ENCODE measurements at places on chromosomes 3 and 15. TPM values are rescaled to one million over a fixed set of nuclear protein-coding genes. Genes with fewer than 3 reads are reported as not detected.

The CYP11A1 gene
- 0.29 TPM for total RNA-seq

The HCLS1 gene
- total RNA-seq = 251 TPM

The ISLR gene
- total RNA-seq = not detected

The SAMMSON gene
- total RNA-seq = not detected

The SNTN gene
- total RNA-seq = not detected

The ROBO1 gene
- not detected for total RNA-seq

The CHRNA3 gene
- not detected for total RNA-seq

DNA sequence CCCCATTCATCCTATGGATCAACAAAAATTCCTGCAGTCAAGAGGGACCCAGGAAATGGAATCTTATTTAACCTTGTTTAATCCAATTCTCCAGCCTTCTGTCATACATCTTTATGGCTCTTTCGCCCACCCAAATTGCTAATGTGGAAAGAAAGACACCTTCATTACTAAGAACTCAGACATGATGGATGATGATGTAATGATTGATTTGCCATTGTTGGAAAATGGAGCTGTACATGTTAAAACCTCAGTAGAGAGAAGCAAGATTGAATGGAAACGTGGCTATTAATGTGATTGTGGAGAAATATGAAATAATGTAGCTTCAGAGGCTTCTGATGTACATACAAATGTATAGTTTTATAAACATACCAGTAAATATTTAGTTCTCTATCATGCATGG lies 15.7 kb upstream of the PTPRG start:
- H3K27me3 ChIP-seq = no peaks in the 10 kb centered on the region
- DNase-seq = no peak
- no peak overlapping the region for H3K4me3 ChIP-seq
- H3K27ac ChIP-seq = no peak overlapping the region
- H3K36me3 ChIP-seq = no peaks in the 10 kb centered on the region

DNA sequence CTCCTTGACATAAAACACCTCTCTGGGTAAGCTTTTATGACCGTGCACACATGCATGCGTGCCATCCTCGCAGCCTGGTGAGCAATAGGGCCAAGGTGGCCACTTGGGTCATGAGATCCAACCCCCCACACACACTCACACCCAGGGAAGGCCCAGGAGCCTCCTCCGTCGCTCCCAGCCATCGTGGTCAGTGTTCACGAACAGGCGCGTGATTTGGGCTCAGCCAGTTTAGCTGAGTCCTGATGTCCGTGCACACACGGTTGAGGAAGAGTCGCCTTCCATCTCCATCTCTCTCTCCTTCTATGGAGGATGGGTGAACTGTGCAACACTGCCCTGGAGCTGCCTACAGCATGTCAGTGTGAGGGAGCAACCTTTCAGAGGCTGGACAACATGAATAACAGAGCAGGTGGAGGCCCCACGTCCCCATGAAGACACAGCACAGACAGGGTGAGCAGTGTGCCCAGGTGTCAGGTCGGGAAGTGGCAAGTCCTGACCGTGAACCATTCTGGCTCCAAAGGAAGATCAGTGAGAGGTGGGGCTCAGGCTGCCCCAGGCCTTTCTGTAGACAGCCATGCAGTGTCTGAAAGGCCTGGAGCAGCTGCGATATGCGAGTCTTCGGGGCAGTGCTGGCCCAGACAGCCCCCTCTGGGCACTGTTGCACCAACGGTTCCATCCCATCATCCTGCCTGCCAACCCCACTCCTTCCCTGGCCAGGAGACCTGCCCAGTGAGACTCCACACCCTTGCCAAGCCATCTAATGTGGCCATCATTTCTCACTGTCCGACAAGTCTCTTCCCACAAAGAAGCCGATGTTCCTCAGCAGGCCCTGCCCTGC lies 253.4 kb downstream of the OCA2 start:
- H3K27ac ChIP-seq = no peak overlapping the region
- DNase-seq = no peak
- H3K27me3 ChIP-seq = no peaks in the 10 kb centered on the region
- H3K4me1 ChIP-seq = no peaks in the 10 kb centered on the region
- H3K36me3 ChIP-seq = no peaks in the 10 kb centered on the region

DNA sequence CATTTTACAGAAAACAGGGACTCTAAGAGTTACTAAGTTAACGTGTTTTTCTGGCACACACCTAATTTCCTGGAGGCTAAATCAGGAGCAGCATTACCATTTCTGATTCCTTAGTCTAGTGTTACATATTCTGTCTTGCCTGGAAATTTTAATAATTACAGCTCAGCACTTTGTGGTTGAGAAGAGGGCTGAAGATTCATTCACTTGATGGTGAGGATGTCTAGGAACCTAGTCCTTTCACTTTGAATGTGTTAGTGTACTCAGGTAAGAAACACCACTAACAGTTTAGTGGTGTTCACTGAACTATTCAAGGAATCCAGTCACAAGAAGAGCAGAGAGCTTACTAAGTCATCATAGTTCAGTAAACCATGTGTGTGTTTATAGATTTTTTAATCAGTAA lies 102.8 kb downstream of the STT3B start:
- peaks cover 48% of the 10 kb centered on the region for H3K4me1 ChIP-seq
- H3K27me3 ChIP-seq = no peaks in the 10 kb centered on the region
- no peak for DNase-seq
- H3K36me3 ChIP-seq = peaks cover 46% of the 10 kb centered on the region
- peak overlapping the region; percentile 78 for H3K27ac ChIP-seq

- H3K27me3 ChIP-seq = no peaks in the 10 kb centered on the region
- peaks cover 6% of the 10 kb centered on the region for H3K4me1 ChIP-seq
- peaks cover 4% of the 10 kb centered on the region for H3K36me3 ChIP-seq
- peak; percentile 37 for DNase-seq
- no peak overlapping the region for H3K4me3 ChIP-seq
- H3K27ac ChIP-seq = no peak overlapping the region
These were observed 44.0 kb downstream of the XXYLT1 start for GRCh38 chr3:195226900-195227447.

- no peaks in the 10 kb centered on the region for H3K27me3 ChIP-seq
- no peak overlapping the region for H3K4me3 ChIP-seq
- H3K36me3 ChIP-seq = no peaks in the 10 kb centered on the region
- DNase-seq = no peak
- no peak overlapping the region for H3K27ac ChIP-seq
These were observed 89.7 kb upstream of the SLC4A7 start for GRCh38 chr3:27573780-27574437.

- no peak for DNase-seq
- H3K36me3 ChIP-seq = no peaks in the 10 kb centered on the region
- H3K4me3 ChIP-seq = no peak overlapping the region
- H3K4me1 ChIP-seq = peaks cover 17% of the 10 kb centered on the region
These were observed 238.1 kb upstream of the STT3B start for GRCh38 chr3:31294430-31295149.

GRCh38 chr15:89016549-89017041 lies 71.7 kb upstream of the ABHD2 start:
- H3K27ac ChIP-seq = no peak overlapping the region
- H3K4me3 ChIP-seq = no peak overlapping the region
- H3K27me3 ChIP-seq = peaks cover 2% of the 10 kb centered on the region
- peaks cover 15% of the 10 kb centered on the region for H3K4me1 ChIP-seq

GRCh38 chr3:72345980-72346379 lies 502.3 kb downstream of the SHQ1 start:
- no peak overlapping the region for H3K27ac ChIP-seq
- DNase-seq = no peak
- H3K27me3 ChIP-seq = no peaks in the 10 kb centered on the region
- peaks cover 60% of the 10 kb centered on the region for H3K4me1 ChIP-seq
- H3K4me3 ChIP-seq = no peak overlapping the region
- no peaks in the 10 kb centered on the region for H3K36me3 ChIP-seq

- no peak overlapping the region for H3K27ac ChIP-seq
- peaks cover 11% of the 10 kb centered on the region for H3K4me1 ChIP-seq
- H3K36me3 ChIP-seq = no peaks in the 10 kb centered on the region
- no peak overlapping the region for H3K4me3 ChIP-seq
These were observed 90.0 kb downstream of the MSL2 start for GRCh38 chr3:136106101-136106500.

- no peaks in the 10 kb centered on the region for H3K4me1 ChIP-seq
- H3K4me3 ChIP-seq = no peak overlapping the region
- no peaks in the 10 kb centered on the region for H3K36me3 ChIP-seq
- no peak overlapping the region for H3K27ac ChIP-seq
These were observed 85.8 kb downstream of the MEIS2 start for GRCh38 chr15:37014566-37014965.

GRCh38 chr15:71079208-71080044 lies 35.8 kb upstream of the THSD4 start:
- no peak for DNase-seq
- H3K27me3 ChIP-seq = peaks cover 11% of the 10 kb centered on the region
- no peak overlapping the region for H3K27ac ChIP-seq
- H3K4me1 ChIP-seq = no peaks in the 10 kb centered on the region

DNA sequence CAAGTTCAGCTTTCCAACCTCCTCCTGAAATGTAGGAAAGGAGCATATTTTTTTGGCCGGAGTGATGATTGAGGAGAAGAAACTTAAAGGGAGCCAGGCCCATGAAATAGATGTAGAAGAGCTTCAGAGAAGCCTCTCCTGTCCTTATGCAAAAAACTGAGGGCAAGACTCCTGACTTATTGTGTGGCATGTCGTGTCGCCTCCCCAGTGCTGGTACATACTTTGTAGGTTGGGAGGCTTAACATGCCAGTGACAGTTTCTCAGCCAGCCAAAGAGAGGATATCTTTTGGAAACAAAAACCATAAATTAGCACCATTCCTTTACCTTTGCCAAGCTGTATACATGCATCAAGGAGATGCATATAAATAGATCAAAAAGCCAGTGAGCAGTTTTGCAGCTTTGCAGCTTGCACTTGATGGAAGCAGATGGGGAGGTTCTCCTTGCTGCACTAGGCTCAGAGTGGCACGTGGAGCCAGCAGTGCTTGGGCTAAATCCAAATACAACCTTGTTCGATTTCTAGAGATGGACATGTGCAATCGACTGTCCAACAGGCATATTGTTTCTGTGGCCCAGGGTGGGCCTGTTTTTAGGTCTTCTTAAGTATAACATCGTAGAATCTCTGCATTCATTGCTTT lies 10.2 kb downstream of the SLCO3A1 start:
- no peaks in the 10 kb centered on the region for H3K36me3 ChIP-seq
- H3K4me3 ChIP-seq = no peak overlapping the region
- DNase-seq = no peak

GRCh38 chr3:189962466-189962865 lies 158.2 kb downstream of the P3H2 start:
- no peak for DNase-seq
- peaks cover 9% of the 10 kb centered on the region for H3K27me3 ChIP-seq
- H3K4me1 ChIP-seq = no peaks in the 10 kb centered on the region
- no peaks in the 10 kb centered on the region for H3K36me3 ChIP-seq

DNA sequence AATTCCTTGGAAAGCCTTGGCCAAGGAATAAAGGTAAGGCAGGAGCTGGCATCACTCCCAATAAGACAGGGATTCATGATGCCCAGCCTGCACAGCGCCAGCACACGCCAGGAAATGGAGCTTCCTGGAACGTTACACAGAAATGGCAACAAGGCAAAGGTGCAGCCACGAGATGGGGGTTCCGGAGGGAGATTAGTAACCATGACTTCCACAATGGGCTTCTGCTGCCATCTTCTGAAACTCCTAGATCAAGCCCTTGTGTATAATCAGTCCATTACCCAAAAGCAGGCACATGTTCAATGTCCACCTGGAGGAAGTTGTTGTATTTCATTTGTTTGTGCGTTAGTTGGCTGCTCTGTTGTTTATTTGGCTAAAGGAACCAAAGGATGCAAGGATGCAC lies 131.2 kb upstream of the TRIM42 start:
- DNase-seq = no peak
- no peaks in the 10 kb centered on the region for H3K4me1 ChIP-seq
- no peaks in the 10 kb centered on the region for H3K36me3 ChIP-seq

DNA sequence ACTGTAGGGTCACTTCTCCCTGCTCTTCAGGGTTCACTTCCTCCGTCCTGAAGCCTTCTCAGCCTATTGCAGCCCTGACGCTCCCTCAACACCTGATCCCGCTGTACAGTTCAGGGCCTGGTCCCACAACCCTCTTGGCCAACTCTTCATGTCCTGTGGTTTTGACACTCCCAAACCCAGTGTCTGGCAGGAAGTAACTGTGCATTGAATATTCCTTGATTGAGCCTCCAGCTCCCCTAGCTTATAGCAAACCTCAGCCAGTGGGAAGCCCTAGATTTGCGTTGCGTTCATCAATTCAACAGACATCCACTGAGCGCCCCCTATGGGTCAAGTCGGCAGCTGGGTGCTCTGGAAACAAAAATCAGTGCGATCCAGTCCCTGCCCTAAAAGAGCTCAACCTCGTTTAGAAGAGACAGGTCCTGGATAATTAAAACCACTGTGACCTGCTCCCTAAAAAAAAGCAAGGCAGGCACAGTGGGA lies 13.5 kb downstream of the UBAP1L start:
- peaks cover 27% of the 10 kb centered on the region for H3K36me3 ChIP-seq
- H3K4me1 ChIP-seq = peaks cover 5% of the 10 kb centered on the region
- peak; percentile 69 for DNase-seq
- H3K27ac ChIP-seq = no peak overlapping the region

- no peaks in the 10 kb centered on the region for H3K36me3 ChIP-seq
- no peaks in the 10 kb centered on the region for H3K27me3 ChIP-seq
- H3K27ac ChIP-seq = no peak overlapping the region
- DNase-seq = no peak
These were observed 10.6 kb upstream of the UTS2B start for GRCh38 chr3:191340966-191341365.

DNA sequence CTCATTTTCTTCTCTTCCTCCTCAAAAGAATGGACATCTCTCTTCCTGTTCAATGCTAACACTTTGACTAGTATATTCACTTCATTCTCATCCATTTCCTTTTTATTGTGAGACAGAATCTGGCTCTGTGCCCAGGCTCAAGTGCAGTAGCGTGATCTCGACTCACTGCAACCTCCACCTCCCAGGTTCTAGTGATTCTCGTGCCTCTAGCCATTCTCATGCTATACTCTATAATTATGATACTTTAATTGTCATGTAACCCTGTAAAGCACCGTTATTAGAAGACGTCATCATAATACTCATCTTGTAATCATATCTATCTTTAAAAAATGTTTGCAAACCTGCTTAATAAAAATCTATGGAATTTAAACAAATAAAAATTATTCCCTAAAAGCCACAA lies 107.0 kb downstream of the SHOX2 start:
- no peaks in the 10 kb centered on the region for H3K36me3 ChIP-seq
- no peak overlapping the region for H3K27ac ChIP-seq
- H3K27me3 ChIP-seq = no peaks in the 10 kb centered on the region

DNA sequence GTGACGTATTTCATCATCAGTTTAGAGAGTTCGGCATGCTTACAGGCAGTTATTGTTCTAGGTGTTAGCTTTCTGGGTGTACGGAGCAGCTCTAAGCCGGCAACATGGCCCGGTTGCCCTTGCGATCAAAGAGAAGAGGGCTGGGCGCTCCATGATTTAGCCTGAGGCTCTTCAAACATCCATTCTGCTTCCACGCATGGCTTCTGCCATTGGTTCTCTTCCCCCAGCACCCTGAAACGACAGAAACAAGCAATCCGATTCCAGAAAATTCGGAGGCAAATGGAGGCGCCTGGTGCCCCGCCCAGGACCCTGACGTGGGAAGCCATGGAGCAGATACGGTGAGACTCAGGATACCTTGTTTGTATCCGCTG lies 574 bp downstream of the NGRN start:
- H3K4me3 ChIP-seq = peak overlapping the region; percentile 92
- peak; percentile 66 for DNase-seq
- no peaks in the 10 kb centered on the region for H3K27me3 ChIP-seq
- H3K4me1 ChIP-seq = peaks cover 42% of the 10 kb centered on the region
- H3K27ac ChIP-seq = peak overlapping the region; percentile 97
